ENCODE measurements at places on chromosomes 2 and 18.

GRCh38 chr18:10798727-10799550 lies 273.1 kb downstream of the NAPG start:
- DNase-seq, result peak; percentile 4

GRCh38 chr2:55761526-55761925 lies 67.9 kb upstream of the PNPT1 start:
- no peak for DNase-seq

- DNase-seq, result no peak
Observed at GRCh38 chr2:231489990-231490389, 25.7 kb upstream of the NCL start.

DNA sequence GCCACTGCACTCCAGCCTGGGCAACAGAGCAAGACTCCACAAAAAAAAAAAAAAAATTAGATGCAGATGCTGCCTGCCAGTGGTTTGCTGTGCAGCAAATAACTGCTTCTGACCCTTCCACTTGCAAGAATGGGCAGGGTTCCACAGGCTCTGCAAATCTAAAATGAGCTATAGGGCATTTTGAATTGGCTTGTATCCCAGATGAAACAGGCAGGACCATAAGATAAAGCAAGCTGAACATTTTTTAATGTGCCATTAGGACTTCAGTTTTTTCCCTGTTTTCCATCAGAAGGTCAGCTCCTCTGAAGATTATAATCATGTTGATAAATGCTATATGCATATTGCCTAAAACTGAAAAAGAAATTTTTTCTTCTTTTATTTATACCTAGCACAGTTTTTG lies 15.7 kb upstream of the FZD7 start:
- no peak for DNase-seq

DNA sequence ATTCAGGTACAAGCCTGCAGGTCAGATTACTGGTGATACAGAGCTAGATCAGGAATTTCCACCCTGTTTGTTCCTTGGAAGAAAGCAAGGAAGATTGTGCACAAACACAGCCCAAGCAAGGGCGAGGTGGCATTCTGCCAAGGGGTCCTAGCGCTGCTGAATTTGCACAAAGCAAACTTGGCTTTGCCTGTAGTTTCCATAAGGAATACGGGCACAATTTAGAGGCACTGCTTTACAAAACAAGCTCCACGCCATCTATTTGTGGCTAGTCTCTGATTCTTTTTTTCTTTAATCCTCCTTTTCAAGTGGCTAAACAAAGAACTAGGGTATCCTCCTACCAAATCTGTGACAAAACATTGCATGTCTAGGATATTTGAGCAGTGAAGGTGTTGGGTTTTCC lies 195.5 kb upstream of the ACVR2A start:
- DNase-seq, result no peak

- DNase-seq, result peak; percentile 95
Observed at GRCh38 chr2:223041527-223042109, 10.4 kb upstream of the KCNE4 start.

DNA sequence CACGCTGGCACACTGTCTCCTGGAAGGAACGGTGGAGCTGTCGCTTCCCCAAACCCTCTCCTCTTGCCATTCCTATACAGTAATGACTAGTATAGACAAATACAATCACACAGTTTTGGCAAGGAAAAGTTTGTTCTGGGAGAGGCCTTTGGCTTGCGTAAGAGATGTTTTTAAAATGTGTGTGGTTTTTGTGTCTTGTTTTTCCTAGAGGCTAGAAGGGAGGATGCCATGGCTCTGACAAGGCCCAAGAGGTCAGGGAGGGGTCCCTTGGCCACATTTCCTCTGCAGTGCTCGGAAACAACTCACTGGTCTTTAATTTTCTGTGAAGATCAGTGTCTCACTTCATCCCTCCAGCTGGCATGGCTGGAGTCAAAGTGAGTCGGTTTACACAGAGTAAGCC lies 195.9 kb downstream of the SH3RF3 start:
- peak; percentile 77 for DNase-seq

DNA sequence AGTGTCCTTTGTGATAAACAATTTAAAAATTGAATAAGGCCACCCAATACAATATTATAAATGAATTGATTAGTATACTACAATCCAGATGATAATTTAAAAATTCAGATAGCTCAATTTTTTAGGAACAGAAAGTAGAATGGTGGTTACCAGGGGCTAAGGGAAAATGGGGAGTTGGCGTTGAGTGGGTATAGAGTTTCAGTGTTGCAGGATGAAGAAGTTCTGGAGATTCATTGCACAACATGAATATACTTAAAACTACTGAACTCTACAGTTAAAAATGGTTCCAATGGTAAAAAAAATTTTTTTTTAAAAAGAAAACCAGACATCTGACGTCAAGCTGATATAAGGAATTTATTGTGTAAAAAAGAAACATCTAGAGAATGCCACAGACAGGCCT lies 20.9 kb downstream of the SLC39A6 start:
- no peak for DNase-seq

DNA sequence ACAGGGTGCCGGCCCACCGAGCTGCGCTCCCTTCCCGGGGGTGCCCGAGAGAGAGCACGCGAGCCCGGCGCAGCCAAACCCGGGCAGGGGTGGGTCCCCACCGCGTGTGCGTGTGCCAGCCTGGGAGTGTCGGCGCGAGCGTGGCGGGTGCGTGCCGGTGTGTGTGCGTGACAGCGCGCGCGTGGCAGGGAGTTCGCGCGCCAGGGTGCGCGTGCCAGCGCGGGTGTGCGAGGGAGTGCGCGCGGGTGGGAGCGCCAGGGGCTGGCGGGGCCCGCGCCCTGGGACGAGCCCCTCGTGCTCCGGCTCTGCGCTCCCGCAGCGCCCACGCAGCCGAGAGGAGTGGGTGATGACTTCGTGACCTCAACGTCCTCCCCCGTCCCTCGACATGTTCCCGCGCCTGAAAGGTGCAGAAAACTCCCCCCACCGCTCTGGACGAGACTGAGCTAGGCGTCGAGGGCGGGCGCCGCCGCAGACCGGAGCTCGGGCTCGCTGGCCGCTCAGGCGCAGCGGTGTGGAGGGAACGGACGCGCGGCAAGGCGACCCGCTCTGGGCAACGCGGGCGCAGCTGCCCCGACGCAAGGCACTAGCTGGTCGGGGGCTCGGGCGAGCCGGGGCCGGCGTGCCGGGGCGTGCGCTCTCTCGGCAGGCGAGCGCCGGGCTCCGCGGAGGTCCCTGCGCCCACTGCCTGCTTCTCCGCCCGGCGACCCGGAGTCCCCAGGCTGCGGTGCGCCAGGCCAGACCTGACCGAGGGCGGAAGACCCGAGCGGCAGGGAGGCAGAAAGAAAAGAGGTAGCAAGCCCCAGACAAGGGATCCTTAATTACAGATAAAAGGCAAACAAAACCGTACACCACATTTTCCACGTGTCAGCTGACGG lies 582.8 kb downstream of the ZEB2 start:
- DNase-seq, result no peak

GRCh38 chr2:49619804-49620203 lies 465.5 kb upstream of the FSHR start:
- no peak for DNase-seq

GRCh38 chr2:79084495-79085135 lies 3.2 kb downstream of the REG1B start:
- no peak for DNase-seq

GRCh38 chr2:12719400-12720277 lies 2.9 kb downstream of the TRIB2 start:
- DNase-seq, result peak; percentile 55

DNA sequence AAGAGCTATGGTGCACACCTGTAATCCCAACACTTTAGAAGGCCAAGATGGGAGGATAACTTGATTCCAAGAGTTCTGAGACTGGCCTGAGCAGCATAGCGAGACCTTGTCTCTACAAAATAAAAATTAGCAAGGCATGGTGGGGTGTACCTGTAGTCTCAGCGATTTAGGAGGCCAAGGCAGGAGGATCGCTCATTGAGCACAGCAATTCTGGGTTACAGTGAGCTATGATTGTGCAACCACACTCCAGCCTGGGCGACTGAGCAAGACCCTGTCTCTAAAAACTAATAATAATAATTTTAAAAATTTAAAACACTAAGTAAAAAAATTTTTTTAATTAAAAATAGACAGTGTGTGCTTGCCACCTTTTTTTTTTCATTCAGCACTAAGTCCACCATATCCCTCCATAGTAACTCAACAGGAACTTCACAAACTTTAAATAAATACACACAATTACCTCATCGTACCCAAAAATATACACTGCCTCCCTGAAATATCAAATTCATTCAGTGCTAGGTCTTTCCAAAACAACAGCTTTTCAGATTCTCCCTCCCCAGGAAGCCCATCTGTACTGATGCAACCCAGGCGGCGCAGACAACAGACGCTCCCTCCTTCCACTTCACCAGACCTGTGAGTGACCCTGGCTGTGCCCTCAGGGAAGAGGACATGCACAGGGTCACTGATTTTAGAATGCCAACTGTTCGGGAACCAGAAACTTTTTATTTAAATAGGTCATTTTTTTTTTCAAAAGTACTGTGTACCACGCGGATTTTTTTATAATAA lies 29.6 kb downstream of the FAM168B start:
- no peak for DNase-seq

- no peak for DNase-seq
Observed at GRCh38 chr2:145495590-145495989, 975.7 kb upstream of the ZEB2 start.

DNA sequence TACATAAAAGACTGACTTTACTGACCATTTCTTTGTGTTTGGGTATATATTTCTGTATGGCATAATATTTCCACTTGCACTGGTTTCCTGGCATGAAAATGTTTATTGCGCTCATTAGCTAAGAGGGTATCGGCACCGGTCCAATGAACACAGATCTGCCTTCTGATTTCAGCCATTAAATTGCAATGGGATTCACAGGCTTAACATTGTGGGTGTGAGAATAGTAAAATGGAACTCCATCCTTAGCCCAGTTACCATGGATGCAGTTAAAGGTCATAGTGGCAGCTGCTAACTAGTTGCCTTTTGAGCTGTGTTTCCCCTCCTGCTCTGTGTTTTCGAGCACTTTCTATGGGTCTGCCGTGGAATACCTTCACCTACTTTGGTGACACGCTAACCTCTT lies 352.6 kb upstream of the POU3F3 start:
- no peak for DNase-seq

- no peak for DNase-seq
Observed at GRCh38 chr2:112772322-112772721, 7.9 kb upstream of the CKAP2L start.

GRCh38 chr2:55232863-55233657 lies 572 bp downstream of the RPS27A start:
- DNase-seq, result peak; percentile 14

GRCh38 chr2:17849275-17849674 lies 29.2 kb upstream of the KCNS3 start:
- no peak for DNase-seq

Data from AG08395 (cell line).